ENCODE measurements at places on chromosomes 11 and 22.

- DNase-seq, result no peak
These were observed 17.9 kb upstream of the TPH1 start for GRCh38 chr11:18063862-18064434.

DNA sequence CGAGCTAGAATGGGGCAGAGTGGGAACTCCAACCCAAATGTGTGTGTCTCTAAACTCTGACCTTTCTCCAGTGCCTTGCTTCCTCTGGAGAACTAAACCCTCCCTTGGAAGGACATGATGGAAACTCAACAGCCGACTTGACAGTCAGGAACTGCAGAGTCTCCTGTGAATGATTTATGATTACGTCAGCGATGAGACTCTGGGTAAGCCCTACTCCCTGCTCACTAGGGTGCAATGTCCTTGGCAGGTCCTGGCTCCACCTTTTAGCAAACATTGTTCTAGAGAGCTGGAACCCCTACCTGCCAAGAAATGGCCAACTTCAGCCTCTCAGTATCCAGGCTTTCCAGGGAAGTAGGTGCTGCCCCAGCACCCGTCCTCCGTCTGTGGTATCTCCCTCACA lies 96.1 kb upstream of the CD82 start:
- no peak for DNase-seq

DNA sequence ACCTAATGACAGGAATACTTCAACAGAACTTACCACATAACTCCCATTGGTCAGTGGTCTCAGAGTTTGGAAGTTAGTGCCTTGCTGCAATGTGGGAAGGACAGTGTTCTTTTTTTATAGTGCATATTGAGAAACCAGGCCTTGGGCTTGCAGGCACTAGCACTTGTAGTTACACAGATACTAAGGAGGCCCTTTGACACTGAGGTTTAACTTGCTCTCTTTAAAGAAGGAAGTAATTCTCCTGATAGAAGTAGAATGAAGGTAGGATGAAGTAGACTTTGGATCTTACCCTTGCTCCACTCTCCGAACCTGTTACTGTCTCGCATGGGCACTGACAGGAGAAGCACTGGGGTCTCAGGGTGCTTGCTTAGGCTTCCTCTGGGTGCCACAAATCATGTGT lies 31.0 kb upstream of the ST14 start:
- DNase-seq, result no peak

GRCh38 chr11:46712874-46713576 lies 6.0 kb upstream of the F2 start:
- DNase-seq, result no peak

DNA sequence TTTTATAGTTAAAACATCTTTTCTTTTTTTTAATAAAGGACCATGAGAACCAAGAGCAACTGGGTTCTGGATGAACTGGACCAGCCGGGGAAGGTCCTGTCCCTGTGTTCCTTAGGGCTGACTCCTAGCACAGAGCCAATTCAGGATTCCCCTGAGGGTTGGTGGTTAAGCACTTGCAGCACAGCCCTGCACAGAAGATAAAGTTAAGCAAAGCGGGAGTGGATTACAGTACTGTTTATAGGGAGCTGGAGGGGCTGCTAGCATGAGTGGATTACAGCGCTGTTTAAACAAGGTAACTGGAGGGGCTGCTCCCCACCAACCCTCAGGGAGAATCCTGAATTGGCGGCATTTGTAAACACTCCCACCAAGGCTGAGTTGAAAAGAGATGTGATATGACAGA lies 90.6 kb downstream of the CELSR1 start:
- DNase-seq, result no peak

DNA sequence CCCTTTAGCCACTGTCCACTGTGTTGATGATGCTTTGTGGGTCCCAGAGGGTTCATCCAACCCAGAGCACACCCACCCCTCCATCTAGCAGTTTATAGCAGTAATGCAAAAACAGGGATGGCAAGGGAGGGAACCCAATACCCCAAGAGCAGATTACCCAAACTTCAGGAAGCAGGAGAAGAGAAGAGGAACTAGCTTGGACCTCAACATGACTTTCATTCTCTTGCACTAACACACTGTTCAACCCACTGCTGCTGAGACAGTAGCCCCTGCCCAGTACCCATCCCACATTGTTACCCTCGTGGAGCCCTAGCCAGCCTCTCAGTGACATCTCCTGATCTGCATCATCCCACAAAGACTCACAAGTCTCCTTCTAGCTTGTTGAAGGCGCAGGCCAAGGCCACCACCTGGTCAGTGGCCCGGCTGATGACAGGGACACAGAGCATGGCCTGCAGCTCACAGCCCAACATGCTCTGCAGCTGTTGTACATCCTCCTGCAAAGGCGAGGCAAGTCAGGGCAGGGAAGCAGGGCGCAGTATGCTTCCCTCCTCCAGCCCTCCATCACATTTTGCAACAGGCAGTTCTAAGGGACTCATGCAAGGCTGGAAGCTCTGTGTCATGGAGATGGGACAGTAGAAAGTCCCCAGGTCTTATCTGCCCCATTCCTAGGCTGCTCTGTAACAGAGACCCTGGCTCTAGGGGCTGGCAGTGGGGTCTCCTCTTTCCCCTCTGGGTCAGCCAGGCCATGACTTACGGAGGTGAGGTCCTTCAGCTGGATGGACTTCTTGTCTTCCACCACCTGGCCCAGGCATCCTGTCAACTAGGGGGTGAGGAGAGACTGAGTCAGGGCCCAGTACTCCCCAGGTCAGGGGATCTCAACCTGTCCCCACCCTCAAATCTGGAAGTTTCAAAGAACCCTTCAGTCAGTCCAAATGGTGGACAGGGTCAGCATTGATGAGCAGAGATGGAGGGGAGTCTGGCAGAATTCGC lies 85.5 kb downstream of the PDE2A start:
- DNase-seq, result no peak

DNA sequence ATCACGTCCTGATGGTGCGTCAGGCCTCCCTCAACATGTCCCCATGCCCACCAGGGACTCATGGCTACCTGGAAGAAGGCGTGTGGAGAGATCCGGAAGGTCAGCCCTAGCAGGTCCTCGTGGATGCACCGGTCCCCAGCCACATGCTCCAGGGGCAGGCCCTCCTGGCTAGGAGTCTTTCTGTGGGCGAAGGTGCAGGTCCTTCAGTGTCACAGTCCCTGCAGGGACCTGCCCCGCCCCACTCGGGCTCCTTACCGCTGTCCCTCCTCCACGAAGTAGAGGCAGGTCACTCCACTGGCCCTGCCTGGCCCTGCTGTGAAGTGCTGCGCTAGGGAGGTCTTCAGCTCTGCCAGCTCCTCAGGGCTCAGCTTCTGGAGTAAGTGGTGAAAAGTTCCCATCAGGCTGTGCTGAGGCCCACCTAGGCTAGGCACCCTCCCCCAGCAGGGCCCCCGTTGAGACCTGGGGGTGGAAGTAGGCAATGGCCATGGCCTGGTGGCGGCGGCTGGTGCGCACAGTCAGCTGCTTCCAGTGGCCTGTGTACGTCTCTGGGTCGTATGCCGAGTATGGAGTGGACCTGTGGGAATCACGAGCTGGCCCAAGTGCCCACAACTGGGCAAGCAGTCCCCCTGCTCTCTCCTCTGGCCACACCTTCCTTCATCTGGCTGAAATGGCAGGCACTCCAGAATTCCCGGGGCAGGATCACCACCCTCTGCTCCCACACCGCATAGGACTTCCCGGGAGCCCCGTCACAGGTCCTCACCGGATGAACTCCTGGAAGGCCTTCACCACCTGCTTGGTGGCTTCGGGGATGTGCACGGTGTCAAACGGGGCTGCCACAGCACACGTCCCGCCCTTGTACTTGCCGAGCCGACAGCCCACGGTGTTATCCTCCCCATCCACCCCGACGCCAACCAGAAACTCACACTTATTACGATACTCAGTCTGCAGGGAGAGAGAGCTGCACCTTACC lies 1.1 kb upstream of the RANBP1 start:
- DNase-seq, result no peak

GRCh38 chr22:26890870-26891269 lies 233.5 kb downstream of the MIAT start:
- peak; percentile 42 for DNase-seq

- DNase-seq, result peak; percentile 79
These were observed 4.8 kb upstream of the ELFN2 start for GRCh38 chr22:37431801-37432707.

- DNase-seq, result no peak
These were observed 51.4 kb upstream of the CEP126 start for GRCh38 chr11:101863361-101863760.

- peak; percentile 5 for DNase-seq
These were observed 27.5 kb upstream of the MTNR1B start for GRCh38 chr11:92941676-92942571.
